ENCODE measurements at places on chromosomes 3 and 15. TPM values are rescaled to one million over a fixed set of nuclear protein-coding genes. Genes with fewer than 3 reads are reported as not detected.

- DNase-seq: no peak
Observed at GRCh38 chr15:101455291-101456025, 34.0 kb downstream of the PCSK6 start.

DNA sequence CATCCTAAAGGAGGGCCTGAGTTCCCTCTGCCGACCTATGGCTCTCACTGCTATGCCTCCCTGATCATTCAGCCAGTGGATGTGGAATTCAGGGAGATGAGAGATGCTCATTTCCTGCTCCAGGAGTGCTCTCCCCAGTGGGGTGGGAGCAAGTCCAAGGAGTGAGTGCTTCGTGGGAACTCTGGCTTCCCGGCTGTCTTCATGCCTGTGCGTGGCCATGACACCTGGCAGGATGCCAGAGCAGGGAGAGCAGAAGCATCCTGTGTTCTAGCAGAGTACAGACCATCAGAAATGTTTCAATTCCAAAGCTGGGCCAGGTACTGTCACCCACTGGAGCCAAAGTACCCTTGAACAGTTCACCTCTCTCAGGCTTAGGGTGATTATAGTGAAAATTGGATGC lies 45.1 kb downstream of the APH1B start:
- no peak for DNase-seq

DNA sequence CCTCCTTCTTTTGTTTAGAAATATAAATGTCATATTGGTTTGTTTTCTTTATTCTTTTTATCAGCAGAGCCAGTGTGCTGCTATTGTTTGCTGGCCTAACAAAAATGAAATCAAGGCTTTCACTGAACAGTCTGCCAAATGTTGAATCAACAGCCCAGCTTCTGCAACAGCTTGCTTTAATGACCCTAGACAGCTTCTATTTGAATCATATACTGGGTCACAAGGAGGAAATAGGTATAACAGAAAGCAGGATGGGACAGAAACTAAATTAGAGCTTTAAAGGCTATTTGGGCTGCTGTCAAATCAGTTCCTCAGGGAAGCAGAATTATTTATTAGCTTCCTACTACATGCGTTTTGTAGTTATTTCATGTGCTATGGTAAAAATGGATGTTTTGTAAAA lies 12.1 kb upstream of the DNAJC13 start:
- no peak for DNase-seq

The NAALADL2 gene
- 1.9 TPM for total RNA-seq
